ENCODE measurements at places on chromosomes 12 and 14.
A peak's percentile ranks its signal among the peaks of the same experiment; 100 is the strongest.

DNA sequence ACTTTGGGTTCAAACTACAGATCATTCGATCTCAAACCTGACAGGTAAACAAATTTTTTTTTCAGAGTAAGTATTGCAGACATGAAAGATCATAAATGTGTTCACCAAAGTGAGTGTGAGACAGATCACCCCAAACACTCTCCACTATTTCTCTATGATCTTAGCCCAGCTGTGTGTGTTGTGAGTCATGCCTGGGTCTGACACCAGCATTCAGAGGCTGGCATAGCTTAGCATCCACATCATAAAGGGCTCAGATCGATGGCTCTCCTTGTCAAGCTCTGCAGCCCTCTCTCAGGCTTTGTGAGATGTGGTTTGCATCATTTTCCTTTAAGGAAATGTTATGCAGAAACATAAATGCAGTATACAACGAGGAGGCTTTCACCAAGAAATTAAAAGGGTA is 164.9 kb downstream of the ETV6 start:
- DNase-seq = no peak

- DNase-seq = no peak
These were observed 4.0 kb downstream of the CHD4 start for GRCh38 chr12:6603095-6603567.

DNA sequence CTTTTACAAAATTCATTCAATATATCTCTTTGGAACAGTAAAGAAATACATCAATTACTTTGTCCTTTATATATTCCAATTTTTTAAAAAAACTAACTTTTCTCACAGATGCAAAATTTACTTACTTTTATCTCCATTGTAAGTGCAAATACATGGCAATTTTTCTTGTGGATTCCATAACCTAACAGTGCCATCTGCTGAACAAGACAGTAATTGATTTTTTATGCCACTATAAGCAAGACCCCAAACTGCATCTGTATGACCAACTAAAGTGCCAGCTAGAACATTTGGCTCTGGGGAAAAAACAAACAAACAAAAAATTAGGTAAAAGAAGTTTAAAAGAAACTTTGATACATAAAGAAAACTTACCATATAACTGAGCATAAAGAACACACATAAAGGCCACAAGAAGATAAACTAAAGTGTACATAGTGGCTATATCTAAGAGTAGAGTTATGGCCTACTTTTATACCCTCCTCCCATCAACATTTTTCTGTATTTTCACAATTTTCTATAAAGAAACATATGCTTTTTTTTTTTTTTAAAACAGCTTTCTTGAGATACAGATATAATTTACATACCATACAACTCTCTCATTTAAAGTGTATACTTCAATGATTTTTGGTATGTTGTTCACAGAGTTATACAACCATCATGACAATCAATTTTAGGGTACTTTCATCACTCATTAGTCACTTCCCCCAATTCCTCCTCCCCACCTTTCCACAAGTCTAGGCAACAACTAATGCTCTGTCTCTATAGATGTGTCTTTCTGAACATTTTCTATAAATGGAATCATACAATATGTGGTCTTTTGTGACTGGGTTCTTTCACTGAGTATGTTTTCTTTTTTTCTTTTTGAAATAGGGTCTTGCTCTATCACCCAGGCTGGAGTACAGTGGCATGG is 32.6 kb downstream of the COCH start:
- DNase-seq = peak; percentile 15

DNA sequence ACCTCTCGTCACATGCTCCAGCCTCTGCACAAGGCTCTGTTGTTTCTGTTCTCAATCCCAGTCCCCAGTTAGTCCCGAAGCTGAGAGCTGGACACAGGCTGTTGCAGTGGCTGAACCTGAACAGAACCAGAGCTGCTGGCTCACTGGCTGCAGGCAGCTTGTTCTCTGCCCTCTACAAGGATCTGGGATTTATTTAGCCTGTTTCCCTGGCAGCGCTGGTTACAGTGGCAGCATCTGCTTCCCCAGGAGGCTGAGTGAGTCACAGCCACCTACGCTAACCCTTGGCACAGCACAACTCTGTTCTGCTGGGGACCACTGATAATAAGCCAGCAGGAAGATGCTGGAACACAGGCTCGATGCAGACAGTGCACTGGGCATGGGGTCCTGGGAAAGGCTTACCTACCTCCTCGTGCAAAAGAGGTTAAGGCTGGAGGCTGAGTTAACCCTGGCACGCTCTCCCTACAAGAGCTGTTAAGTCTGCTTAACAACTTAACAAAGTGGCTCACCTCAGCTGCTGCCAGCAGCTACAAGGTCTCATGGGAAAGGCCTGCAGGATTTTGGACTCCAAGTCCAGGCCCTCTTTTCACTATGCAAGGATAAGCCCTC is 299.6 kb downstream of the PCNX1 start:
- DNase-seq = no peak

DNA sequence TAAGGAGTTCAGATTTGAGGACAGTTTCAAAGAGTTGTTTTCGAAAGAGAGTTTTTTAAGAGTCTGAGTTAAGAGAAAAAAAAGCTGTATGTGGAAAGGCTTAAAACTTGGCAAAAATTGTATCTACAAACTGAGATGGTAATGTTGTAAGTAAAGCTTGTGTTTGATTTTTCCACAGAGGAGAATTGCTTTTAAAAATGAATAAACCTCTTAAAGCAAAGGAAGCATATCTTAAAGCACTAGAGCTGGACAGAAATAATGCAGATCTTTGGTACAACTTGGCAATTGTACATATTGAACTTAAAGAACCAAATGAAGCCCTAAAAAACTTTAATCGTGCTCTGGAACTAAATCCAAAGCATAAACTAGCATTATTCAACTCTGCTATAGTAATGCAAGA is 50.3 kb downstream of the TMTC3 start:
- DNase-seq = no peak

GRCh38 chr14:90596733-90597132 is 199.9 kb downstream of the CALM1 start:
- DNase-seq = no peak

DNA sequence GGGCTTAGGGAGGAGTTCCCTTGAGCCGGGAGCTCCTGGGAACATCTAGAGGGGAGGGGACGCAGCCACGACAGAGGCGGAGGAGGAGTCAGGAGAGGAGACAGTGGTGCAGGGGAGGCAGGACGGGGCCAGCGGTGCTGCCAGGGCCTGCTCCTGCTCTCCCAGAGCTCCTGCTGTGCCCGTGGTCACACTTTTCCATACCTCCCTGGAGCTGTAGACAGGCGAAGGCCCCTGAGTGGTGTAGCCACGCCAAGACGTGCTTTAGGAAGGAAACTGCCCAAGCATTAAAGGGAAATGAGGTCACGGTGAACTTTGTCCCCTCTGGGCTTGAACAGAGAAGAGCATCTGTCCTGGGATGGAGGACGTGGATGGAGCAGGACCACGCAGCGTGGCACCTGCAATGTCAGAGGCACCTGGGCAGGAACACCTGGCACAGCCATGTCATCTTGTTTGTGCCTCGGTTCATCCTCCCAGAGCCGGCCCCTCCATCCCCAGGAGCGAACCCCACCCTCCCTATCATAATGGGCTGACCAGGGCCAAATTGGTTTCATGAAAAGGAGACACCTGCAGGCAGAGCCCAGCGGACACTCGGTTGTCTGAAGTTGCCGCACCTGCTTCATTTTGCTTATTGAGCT is 239.5 kb upstream of the SFSWAP start:
- no peak for DNase-seq

DNA sequence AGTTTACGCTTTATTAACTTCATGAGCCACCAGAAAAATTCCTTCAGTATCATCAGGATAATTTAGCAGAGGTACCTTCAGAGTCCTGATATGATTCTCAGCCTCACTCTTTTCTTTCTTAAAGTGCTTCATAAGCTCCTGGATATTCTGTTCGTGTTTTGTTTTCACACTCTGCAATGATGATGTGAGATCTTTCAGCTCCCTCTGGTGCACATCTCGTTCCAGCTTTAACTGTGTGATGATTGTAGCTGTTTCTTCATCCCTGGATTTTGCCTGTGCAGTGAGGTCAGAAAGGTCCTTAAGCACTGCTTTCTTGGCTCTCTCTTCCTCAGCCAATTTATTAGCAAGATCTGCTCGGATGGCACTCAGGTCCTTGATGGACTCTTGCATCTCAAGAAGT is 156.7 kb downstream of the CEP128 start:
- DNase-seq = no peak

GRCh38 chr12:123148655-123149054 is 2.2 kb downstream of the PITPNM2 start:
- DNase-seq = no peak

DNA sequence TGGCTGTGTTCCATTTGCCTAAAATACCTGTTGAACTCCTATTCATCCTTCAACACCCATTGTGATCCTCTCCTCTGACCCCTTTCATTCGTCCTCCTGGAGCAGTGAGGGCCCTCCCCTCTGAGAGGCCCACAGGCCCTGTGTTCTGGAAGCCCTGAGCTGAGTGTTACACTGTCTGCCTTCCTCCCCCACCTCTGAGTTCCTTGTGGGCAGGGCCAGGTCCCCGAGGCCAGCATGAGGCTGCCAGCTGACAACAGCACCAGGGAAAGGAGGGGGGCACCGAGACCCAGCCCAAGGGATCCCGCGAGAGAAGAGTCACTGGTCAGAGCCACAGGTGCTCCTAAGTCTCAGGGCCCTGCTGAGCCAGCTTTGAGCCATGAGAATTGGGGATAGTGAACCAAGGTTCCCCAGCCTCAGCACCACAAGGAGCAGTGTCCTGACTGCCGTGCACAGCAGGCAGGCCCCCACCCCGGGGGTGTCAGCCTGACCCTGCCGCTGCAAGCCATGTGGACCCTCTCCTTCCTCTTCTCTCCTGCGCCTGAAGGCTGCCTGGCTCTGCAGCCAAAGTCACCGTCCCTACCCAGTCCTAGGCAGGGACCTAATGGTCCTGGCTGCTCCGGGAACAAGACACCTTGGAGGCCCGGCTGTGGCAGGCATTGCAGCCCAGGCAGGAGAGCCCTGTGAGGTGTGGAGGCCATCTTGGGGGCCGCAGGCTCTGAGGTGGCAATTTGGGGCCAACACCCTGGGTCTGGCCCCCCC is 52.5 kb downstream of the BEGAIN start:
- DNase-seq = peak; percentile 1

DNA sequence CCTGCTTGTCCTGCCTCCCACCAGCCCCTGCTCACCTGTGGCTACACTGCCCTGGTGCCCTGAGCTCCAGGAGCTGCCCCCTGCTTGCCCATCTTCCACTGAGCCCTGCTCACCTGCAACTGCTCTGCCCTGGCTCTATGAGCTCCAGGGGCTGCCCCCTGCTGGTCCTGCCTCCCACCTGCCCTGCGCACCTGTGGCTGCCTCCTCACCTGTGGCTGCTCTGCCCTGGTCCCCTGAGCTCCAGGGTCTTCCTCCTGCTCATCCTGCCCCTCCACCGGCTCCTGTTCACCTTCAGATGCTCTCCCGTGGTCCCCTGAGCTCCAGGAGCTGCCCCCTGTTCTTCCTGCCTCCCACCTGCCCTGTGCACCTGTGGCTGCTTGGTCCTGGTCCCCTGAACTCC is 247.6 kb downstream of the TMEM121 start:
- no peak for DNase-seq

Measured in GM06990 (cell line).